Substantia nigra (tissue), 51 donors: ENCODE measurements at places on chromosomes 5 and 9.

DNA sequence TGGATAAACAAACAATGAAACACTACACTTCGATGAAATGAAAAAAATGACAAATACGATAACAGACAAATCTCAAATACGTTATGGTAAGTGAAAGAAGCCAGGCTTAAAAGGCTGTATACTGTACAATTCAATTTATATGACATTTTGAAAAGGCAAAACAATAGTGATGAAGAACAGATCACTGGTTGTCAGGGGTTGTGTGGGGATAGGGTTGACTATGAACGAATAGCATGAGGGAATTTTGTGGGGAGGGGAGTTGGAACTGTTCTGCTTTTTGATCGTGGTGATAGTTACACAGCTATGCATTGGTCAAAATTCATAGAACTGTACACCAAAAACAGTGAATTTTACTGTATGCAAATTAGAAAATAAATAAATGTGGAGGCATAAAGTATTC lies 7.8 kb upstream of the FER start:
- DNase-seq: no peak

DNA sequence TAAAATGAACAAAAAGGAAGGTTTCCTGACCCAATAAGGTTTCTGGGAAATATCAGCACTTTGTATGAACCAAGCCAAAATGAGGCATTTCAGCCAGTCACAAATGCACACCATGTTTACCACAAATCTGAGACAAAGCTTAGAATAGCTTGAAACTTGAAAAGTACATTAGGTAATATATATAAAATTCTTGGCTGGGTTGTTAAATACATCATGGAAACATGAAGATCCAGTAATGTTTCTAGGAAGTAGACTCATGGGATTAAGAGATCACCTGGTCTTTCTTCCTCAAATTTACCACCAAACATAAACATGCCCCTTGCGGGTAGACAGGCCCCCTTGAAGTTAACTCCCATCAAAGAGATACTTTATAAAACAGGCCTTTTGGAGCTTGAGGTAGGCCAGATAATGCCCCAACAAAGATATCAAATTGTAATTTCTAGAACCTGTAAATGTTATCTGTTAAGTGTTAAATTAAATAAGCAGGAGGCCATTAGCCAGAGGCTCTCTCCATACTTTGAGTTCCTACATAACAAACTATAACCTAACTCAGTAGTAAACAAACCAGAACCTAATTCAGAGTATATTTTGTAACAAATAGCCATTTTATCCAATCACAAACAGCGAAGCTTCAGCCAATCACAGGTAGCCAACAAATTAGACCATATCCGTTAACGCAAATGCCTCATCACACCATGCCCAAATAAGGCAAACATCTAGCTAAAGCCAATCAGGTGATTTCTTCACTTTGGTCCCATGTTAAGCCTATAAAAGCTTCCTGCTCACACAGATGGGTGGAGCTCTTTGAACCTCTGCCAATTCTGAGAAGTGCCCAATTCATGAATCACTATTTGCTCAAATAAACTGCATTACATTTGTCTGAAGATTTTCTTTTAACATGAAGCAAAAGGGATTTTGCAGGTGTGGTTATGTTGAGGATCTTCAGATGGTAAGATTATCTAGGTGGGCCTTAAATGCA lies 127.9 kb upstream of the TARS1 start:
- DNase-seq: no peak

- no peak for DNase-seq
Observed at GRCh38 chr5:158553962-158554336, 545.8 kb downstream of the EBF1 start.

DNA sequence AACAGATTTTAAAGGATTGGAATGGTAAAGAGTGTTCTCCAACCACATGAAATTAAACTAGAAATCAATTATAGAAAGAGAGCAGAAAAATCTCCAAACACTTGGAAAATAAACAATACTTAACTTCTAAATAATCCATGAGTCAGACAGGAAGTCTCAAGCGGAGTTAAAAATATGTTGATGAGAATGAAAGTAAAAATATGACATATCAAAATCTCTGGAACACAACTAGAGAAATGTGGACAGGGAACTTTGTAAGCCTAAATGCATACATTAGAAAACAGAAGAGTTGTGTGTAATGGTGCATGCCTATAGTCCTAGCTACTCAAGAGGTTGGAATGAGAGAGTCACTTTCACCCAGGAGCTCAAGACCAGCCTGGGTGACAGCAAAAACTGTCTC lies 47.9 kb upstream of the ZNF618 start:
- no peak for DNase-seq

DNA sequence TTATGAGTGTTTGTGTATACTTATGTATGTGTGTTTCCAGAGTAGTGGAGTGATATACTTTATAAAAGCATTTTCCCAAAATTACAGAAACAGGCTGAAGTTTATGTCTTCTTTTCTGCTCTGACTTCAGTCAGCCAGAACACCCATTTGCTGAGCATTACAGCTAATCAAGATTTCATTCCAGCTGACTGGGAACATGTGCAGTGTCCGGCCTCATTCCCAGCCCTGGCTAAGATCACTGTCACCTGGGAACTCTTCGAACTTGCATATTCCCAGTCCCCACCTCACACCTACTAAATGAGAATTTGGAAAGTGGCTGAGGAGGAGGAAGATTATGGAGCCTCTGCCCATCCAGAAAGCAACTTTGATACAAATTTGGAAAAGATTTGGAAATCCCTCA lies 90.8 kb upstream of the PRRC1 start:
- DNase-seq: no peak

DNA sequence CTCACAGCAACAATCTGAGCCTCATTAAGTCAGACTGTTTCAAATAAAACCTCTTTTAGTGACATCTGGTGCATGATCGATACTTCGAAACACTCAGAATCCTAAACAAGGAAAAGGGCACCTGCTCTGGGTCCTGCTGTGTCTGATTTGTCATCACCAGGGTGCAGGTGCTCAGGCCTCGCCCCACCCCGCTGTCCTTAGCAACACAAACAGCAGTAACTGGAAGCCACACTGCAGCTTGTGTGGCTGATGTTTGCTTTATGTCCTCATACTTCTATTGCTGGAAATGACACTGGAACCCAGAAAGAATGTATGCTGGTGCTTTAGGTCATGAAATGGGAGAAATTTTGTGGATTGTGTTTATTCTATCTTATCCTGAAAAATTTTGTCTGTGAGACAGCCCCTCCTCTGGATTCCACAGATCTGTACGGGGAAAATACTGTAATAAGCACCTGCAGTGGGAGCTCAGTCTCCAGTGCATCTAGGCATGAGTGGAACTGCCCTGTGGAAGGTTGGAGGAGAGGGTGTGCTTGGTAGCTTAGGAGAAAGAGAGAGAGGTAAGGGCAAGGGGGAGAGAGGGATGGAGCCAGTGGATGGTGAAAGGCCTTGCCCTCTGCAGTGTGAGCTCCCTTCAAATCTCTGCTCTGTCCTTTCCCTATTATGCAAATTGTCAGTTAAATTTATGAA lies 284.2 kb downstream of the SMARCA2 start:
- DNase-seq: no peak

DNA sequence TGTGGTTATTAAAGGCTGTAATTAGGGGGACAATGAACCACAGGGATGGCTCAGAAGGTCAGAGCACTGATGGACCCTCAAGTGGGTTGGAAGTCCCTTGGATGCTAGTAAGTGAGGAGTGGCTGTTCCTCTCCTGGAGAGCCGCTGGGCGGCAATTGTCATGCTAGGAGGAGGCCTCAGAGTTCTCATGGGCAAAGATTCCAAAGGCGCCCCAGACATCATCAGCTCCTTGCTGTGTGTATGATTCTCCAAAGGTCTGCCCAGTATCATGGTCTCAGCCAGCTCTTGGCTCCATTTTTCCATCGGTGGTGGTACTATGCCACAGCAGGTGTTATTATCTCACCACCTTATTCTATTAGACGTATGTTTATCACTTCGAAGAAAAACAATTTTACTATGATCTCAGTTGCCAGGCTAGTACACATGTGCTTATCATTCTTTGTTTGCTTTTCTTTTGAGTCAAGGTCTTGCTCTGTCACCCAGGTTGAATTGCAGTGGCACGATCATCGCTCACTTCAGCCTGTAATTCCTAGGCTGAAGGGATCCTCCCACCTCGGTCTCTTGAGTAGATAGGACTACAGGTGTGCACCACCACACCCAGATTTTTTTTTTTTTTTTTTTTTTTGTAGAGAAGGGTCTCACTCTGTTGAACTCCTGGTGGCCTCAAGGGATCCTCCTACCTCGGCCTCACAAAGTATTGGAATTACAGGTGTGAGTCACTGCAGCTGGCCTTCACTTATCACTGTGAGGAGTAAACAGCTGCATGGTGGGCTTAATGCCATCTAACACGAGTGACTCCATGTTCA lies 46.8 kb downstream of the EXOSC2 start:
- DNase-seq: no peak

DNA sequence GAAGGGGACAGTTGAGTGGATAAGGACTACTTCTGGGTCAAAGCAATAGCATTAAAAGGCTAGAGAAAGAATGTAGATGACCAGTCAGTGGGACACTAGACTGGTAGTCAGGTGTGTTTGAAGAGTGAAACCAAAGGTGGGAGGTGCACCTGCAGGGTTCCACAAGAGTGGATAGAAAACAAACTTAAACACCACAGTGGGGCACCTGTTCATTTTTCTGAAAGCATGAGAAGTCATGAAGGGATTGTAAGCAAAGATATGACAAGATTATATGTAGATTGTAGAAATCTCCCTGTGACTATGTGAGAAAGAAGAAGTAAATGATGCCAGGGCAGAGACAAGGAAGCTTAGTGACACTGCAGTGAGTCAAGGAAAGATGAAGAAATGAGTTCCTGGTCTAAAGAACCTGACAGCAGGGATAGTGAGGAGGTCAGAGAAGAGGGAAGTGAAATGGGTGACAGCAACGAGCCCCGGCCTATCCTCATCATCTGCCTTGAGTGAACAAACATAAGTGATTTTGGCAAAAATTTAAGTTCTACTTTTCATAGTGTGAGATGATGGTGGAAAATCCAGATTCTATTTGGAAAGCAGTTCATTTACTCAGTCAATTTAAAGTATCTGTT lies 296.9 kb downstream of the TLE4 start:
- no peak for DNase-seq

- no peak for DNase-seq
Observed at GRCh38 chr9:38233343-38233742, 159.2 kb upstream of the ALDH1B1 start.
